ENCODE measurements at places on chromosomes 7 and 10.
A peak's percentile ranks its signal among the peaks of the same experiment; 100 is the strongest.

- no peak for DNase-seq
Measured at GRCh38 chr10:34581801-34582532, 233.1 kb downstream of the PARD3 start.

DNA sequence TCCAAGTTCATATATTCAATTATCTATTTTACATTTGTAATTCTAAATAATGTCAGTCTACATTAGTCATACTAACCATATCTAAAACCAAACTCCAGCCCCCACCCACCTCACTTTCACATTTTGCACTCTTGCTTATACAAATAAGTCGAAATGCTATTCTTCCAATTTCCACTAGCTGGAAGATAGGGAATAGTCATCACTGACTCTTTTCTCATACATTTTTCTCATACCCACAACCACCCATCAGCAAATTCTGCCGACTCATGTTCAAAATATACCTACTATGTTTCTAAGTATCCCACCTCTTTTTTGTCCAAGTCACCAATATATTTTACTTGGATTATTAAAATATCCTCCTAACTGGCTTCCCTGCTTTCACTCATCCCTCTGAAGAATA, 93.2 kb upstream of the DGKB start:
- no peak for DNase-seq

- DNase-seq = no peak
Measured at GRCh38 chr10:17835688-17836087, 26.5 kb downstream of the MRC1 start.

DNA sequence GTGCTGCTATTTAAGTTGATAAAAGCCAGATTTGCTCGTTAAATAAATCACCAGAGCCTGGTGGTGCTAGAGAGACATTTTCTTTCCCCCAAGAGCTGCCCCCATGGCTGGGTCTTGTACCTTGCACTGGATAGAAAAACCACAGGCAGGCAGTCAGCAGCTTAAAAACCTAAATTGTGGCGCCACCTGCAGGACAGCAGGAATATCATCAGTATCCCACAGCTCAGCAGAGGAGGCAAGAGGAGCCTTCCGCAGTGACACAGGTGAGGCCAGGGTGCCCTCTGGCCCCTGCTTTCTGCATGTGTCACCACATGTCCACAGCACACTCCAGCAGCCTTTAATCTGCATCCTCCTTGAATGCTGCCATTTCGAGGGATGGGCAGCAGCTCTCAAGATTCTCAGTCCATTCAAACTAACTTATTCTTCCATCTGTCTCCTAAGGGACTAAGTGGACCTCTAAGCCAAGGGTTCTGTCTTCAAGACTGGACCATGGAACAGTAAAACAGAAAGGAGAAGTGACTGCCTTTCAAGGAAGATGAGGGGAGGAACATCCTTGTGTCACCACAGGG, 4.5 kb upstream of the PLXNA4 start:
- DNase-seq = peak; percentile 52

- no peak for DNase-seq
Measured at GRCh38 chr7:135938086-135938485, 39.1 kb downstream of the MTPN start.

GRCh38 chr7:15485431-15485830, 76.4 kb downstream of the AGMO start:
- DNase-seq = no peak

DNA sequence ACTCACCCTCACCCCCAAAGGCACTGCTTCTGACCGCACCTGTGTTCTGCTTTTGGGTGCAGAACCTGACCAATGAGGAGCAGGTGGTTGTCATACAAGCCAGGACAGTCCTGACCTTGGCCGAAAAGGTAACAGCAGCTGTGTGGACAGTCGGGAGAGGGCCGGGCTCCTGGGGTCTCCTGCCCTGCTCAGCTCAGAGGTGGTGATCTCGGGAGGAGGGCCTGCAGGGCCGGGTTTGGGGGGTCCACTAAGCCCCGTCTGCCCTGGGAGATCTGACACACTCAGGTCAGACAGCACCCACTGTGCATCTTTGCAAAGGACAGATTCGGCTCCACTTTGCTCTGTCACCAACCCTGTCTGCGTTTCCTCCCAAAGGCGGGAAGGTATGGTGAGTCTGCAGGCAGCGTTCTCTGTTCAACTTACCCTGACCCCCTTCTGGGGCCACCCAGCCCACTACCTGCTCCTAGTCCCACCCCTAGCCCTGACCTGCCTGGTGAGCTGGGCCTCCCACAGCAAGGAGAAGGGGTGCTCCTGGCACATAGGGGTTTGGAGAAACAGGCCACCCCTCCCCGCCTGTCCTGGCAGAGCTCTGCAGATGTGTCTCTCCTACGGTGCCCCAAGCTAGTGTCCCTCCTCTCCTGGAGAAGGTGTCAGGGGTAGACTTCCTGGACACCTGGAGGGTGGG, 33.7 kb upstream of the DPYSL4 start:
- no peak for DNase-seq

DNA sequence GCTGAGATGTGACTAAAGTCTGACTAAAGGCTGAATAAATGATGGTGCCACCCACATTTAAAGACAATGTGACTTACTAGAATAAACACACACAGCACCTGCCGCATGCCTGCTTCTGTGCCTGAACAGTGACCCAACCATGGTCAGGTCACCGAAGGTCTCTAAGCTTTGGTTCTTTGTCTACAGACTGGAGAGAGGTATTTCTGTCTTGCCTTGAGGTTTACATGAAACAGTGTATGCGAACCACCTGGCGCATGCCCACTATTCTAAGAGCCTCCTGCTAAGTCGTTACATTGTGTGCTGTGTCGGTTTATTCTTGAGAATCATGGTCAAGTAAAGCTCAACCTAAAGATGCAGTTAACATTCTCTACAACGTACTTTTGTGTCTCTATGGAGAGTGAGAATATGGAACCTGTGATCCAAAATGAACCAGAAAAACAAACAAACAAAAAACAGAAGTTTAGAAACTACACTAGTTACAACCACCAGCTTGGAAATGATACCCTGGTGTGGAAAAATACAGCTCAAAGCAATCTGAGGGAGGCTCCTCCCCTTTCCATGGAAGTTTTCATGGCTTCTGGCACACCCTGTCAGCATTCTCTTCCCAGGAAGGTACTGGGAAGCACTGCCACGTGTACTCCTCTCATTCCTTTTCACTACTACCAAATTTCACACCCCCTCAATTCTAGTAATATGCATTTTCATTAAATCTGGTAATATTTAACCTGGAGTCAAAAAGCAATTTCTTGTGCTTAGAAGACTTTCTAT, 40.0 kb downstream of the VOPP1 start:
- DNase-seq = no peak

DNA sequence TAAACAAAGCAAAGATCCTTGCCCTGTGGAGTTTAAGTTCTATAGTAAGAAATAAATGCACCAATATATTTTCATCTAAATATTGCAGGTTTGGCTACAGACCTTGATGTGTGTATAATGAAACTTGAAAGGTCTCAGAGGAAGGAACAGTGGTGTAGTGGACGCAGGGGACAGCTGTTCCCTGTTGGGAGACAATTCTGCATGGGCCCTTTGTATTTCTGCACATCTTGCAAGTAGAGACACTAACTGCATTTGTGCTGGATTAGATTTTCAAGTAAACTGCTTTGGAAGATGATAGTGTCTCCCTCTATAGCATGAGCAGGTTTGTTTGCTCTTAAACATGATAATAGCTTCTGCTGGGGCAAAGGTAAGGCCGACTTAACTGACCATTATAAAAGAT, 57.5 kb upstream of the FAM133B start:
- DNase-seq = no peak

DNA sequence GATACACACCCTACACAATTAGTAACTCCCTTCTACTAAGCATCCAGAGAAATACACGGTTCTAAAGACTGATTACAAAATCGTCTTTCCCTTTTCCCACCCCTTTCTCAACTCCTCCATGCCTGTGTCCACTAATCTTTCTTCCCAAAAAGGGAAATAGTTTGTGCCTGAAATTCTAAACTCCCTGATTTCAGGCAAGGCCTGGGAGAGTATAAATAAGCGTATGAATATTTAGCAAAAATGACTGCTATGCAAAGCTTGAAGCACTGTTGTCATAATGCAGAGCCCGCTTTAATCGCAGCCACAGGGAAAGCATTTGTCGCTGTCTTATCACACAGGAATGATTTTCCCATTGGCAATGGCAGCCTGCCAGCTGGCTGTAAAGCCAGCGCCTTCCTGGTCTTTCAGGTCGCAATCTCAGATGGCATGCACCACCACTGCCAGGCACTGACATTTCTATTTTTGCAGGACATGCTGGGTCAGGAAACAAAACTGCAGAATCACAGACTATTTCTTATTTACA, 142.9 kb upstream of the PCGF5 start:
- DNase-seq = no peak

- DNase-seq = no peak
Measured at GRCh38 chr10:49713266-49713665, 33.8 kb downstream of the C10orf53 start.

- DNase-seq = no peak
Measured at GRCh38 chr7:81707196-81707595, 62.7 kb downstream of the HGF start.

GRCh38 chr10:5648494-5649457, 17.6 kb downstream of the ASB13 start:
- no peak for DNase-seq

DNA sequence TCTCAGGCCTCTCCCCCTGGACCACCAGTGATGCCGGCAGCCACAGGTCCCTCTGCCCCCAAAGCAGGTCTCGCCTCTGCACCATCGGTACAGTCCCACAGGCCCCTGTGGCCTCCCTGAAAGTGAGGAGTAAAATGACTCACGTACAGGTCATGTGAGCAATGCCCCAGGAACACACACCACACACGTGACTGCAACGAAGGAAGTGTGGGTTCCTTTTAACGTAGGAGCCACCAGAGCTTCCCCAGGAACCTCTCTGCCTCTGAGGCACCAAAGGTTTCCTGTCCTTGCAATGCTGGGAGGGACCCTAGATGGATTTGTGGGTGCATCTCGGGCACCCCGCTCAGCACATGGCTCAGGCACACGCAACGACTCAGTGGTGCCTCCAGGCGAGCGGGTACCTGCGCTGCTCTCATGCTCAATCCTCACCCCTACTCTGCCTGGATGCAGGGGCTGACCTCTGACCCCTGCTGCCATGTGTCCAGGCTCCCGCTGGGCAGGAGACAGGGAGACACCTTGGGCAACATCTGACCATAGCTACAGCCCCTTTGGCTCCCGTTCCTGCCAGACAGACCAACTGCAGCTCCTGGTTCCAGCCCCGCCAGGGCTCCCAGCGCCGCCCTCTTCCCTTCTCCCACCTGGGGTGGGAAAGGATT, 120.7 kb downstream of the PRKAG2 start:
- no peak for DNase-seq

- no peak for DNase-seq
Measured at GRCh38 chr7:79590391-79590790, 136.9 kb upstream of the MAGI2 start.

DNA sequence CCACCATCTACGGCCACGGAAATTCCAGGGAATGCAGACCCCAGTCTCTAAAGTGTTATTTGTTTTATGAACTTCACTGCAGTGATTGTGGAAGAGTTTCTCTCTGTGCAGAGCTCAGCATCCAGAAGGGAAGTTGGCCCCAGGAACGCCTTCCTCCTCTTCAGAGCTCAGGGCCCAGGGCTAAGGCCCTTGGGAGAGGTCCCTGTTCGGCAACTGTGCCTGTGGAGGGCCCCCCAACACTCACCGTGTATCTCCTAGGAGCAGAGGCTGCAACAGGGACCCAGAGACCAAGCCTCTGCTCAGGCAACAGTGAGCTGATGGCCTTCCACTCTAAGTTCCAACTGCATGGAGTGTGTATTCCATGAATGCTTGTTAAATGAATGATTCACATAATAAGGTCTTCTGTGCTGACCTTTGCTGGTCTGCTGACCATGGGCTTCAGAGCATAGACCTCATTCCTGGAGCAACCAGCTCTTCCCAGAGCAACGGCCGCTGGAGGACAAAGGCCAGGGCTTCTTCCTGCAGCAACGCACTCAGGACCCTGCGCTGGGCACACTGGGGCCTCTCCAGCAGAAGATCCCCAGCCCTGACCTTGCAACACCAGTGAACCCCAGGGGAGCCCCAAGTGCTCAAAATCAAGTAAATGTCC, 7.7 kb downstream of the DIP2C start:
- no peak for DNase-seq

GRCh38 chr7:143337216-143337615, 21.3 kb downstream of the CLCN1 start:
- no peak for DNase-seq

DNA sequence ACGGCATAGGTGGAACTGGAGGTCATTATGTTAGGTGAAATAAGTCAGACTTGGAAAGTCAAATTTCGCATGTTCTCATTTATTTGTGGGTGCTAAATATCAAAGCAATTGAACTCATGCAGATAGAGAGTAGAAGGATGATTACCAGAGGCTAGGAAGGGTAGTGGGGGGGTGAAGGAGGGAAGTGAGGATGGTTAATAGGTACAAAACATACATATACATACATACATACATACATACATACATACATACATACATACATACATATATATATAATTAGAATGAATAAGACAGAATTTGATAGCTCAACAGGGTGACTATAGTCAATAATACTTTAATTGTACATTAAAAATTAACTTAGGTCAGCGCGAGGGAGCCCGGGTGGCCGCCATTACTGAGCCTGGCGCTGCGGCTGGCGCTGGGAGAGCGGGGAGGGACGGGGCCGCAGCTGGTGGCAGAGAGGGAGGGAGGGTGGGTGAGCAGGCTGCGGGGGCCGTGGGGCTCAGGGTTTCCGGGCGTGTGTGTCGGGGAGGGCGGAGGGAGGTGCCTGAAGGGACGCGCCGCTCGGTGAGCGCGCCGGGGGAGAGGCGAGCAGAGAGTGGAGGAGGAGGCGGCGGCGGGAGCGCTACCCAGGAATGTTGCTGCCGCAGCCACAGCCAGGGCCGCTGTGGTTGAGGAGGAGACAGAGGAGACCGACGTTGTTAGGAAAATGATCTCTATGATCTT, 85.8 kb upstream of the EGFR start:
- no peak for DNase-seq

- DNase-seq = no peak
Measured at GRCh38 chr7:132656846-132657776, 80.8 kb upstream of the PLXNA4 start.

DNA sequence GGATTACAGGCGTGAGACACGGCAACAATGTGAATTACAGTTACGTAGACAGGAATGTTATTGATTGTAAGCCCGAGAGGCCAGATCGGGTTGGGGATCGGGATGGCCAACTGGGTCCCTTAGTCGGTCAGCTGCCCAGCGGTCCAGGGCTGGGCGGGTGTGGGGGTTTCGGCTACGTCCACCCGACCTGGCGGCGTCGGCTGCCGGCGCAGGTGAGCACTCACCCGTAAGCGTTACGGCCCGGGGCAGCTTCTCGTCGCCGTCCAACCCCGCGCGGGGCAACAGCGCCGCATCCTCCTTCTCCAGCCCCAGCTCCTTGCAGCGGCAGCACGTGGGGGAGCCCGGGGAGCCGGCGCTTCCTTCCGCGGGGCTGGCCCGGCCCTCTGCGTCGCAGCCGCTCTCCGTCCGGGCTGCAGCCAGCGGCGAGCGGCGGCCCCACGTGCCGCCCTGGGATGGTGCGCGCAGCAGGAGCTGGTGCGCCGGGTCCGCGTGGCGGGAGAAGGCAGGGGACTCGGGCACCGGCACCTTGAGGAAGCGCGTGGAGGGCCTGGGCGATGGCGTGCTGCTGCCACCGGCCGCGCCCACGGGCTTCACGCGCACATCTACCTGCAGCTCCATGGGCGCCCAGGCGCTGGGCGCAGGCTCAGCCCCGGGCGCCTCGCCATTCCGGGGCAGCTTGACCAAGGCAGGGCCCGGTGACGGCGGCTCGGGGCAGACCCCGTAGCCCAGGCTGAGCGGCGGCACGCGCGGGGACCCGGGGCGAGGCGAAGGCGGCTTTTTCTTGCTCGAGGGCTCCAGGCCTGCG, 609 bp downstream of the KLRG2 start:
- no peak for DNase-seq
